ENCODE measurements at places on chromosomes 5 and 9.

GRCh38 chr5:135333732-135334515, 65.1 kb downstream of the MACROH2A1 start:
- DNase-seq: no peak

DNA sequence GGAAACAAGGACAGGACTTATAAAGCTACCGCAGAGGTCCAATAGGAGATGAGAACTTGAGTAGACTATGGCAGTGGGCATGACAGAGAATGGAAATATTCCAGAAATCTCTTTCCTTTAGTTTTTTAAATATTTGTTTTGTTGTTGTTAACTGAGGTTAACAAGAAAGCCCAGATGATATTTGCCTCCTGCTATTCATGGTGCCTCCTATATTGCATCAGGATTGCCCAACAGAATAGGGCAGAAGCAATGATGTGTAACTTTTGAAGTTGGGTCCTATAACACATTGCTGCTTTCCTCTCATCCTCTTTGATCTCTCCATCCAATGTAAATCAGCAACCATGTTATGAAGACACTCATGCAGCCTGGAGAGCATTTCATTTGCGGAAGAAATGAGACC, 42.8 kb downstream of the PDE4D start:
- DNase-seq: no peak

DNA sequence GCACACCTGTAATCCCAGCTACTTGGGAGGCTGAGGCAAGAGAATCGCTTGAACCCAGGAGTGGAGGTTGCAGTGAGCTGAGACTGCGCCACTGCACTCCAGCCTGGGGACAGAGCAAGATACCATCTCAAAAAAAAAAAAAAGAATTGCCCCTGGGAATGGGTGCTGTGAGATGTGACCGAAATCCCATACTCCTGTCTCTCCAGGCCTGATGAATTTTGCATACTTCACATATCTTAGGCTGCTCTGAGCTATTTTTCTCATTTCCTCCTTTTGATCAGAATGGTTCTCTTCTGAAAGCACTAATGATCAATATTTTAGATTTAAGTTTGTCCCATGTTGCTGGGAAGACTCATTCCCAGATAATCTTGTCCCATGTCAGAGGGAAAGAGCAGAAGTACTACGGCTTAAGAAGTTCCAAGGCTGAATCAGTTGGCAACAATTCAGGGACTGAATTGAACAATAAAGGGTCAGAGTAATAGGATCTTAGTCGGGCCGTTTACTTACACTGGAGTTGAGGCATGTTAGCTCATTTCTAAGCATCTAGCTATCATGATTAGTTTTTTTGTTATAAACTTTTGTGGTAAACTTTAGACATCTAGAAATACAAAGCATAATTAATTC, 44.2 kb upstream of the TENT2 start:
- no peak for DNase-seq

DNA sequence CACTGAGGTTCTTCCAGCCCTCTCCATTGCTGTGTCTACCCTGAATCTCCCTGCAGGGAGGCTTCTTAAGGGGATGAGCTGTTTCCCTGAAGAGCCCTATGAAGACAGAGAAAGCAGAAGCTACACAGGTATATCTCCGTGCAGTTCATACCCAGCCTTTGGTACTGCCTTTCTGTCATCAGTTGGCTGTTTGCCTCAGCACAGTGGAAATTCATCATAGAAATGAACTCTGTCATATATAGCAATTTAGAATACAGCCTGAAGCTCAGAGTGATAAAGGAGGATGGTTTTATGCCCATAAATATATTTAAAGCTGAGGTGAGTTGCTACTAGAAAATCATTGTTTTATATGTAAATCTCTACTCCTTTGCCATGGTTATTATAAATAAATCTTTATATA, 42.6 kb upstream of the KCNN2 start:
- DNase-seq: no peak

DNA sequence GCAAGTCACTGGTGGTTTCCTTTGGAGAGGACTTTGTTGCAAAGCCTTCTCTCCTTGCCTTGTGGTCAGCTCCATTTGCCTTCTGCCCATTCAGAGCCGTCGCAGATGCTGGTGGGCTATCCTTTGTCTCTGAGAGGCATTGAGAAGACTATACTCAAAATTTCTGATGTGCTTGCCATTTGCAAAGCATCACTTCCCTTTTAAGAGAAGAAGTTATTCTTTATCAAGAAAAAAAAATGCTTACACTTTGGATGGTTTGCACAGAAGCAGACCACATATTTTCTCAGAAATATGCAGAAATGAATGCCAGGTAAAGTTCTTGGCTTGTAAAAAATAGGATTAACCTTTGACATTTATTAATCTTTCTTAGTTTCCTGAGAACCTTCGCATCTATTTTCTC, 195.8 kb upstream of the KLF4 start:
- DNase-seq: no peak

- no peak for DNase-seq
These were observed 3.7 kb upstream of the CAMK2A start for GRCh38 chr5:150293091-150293941.

- no peak for DNase-seq
These were observed 220.5 kb upstream of the MPDZ start for GRCh38 chr9:13500034-13500433.

DNA sequence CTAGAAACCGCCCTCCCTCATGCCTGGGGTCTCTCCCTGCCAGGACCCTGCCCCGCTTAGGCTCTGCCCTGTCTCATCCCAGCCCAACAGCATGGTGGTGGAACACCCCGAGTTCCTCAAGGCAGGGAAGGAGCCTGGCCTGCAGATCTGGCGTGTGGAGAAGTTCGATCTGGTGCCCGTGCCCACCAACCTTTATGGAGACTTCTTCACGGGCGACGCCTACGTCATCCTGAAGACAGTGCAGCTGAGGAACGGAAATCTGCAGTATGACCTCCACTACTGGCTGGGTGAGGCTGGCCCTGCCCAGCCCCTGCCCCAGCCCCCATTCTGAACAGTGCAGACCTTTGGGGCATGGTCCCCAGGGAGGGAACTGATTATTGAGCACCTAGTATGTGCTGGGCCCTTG, 33.9 kb downstream of the GSN start:
- DNase-seq: no peak

DNA sequence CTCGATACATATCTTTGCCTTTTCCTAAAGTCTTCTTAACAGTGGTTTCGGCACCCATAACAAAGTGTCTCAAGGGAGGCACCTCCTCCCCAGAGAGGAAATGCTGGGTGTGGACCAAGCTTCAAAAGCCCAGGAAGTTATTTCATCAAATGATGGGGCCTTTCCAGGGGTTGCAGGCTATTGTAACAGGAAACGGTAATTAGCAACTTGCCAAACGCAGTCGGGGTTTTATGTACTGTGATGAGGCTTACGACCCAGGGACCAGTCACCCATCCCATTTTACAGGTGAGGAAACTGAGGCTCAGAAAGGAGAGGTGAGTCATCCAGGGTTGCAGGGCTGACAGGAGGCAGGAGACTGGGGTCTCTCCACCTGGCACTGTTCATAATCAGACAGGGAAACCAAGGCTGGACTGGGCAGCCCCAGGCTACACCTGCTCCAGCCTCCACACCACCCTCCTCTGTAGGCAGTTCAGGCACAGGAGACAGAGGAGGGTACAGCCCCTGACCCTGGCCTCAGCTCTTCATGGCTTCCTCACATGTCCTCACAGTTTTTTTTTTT, 30.0 kb upstream of the SUSD3 start:
- DNase-seq: peak; percentile 56

GRCh38 chr9:37040508-37041127, 6.5 kb upstream of the PAX5 start:
- DNase-seq: no peak

DNA sequence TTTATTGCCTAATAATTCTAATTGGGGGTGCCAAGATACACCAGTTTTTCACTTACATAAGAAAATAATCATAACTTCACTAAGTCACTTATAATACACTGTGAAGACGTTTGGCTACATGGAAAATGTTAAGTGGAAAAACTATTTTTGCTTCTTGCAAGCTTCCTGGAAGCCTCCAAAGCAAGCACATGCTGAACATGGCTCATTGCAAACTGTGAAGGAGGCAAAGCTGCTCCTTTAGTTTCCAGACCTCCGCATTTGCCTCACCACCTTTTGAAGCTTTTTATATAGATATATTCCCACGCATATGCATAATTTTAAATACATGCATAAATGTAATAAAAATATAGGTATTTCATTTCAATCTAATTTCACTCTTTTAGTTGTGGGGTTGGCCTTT, 285.6 kb upstream of the PRDM9 start:
- no peak for DNase-seq
